ENCODE measurements at places on chromosomes 2 and 18.

GRCh38 chr2:30356776-30357175 is 90.3 kb upstream of the LCLAT1 start:
- no peak for DNase-seq

GRCh38 chr2:217551252-217551899 is 451.4 kb downstream of the TNS1 start:
- no peak for DNase-seq

GRCh38 chr2:215427585-215427984 is 8.3 kb downstream of the FN1 start:
- no peak for DNase-seq

DNA sequence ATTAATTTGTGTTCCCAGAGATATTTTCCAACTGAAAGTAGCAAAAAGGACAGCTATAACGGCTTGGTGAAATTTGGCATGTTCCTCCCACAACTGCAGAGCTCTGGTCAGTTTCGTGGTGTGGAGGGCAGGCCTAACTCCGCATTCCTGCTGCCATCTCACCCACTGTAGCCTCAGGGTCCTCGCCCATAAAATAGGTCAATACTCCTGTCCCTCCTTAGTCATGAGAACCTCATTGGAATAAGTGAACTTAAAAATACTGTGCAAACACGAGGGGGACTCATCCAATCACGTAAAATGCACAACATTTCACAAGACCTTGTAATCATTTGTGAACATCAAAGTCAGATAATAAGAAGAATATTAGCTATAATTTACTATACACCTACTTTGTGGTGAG is 143.5 kb upstream of the NCKAP5 start:
- DNase-seq, result no peak

- DNase-seq, result no peak
Measured at GRCh38 chr2:106269591-106270291, 75.6 kb upstream of the UXS1 start.

DNA sequence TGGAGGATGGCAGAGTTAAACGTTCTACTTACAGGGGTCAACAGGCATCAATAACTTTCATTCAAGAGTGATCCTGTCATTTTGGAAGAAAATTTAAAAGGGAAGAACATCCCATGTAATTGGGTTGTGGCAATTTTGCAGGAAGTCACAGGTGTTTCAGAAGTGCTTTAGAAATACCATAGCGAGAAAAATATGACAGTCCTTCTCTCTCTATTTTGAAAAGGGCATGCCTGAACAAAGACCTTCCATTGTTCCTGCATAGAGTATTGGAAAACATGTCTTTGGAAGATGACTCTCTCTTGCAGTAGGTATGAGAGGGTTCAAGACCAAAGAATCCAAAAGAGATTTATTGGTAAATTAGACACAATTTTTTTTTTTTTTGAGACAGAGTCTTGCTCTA is 81.8 kb upstream of the SERTAD2 start:
- no peak for DNase-seq

GRCh38 chr2:240453461-240454105 is 18.1 kb downstream of the GPC1 start:
- DNase-seq, result no peak

- no peak for DNase-seq
Measured at GRCh38 chr2:240820607-240821428, 799 bp upstream of the KIF1A start.

DNA sequence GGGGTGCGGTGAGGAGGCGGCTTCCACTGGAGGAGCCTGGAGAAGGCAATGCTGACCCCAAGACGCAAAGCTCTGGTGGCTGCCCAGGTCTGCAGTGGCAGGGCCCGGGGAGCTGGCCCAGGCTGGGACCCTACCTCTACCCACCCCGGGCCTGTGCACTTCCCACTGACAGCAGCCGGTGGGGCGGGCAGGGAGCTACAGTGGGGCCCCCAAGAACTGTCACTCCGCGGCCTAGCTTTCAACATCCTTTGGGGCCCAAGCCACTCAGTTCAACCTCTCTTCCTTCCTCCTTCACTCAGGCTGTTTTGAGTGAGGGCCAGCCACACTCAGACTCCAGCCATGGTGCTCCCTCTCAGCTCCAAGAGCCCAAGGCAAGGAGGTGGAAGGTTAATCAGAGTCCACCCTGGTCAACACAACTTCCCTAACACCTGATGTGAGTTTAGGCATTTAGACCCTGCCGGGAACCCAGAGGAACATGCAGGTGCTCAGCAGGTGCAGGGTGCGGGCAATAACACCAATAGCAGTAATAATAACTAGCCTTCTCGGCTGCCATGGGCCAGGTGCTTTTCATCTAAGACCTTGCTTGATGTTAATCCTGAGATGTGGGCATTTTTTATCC is 93.6 kb downstream of the ZFP36L2 start:
- no peak for DNase-seq

DNA sequence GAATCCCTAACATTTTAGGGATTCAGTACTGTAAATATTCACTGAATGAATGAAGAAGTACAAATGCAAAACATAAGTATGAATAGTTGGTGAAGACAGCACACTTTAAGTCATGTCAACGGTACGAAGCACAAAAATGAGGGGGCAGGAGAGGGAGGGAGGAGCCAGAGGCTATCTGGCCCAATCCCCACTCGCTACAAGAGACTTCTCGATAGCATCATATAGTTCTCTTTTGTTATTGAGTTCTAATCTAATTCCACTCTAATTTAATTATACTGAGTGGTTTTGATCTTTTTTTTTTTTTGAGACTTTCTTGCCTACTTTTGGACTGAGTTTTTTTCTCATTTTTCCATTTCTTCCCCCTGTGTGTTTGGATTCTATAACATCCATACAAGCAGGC is 152.2 kb upstream of the REV1 start:
- no peak for DNase-seq

- DNase-seq, result no peak
Measured at GRCh38 chr2:174902506-174903263, 102.5 kb downstream of the CHN1 start.

DNA sequence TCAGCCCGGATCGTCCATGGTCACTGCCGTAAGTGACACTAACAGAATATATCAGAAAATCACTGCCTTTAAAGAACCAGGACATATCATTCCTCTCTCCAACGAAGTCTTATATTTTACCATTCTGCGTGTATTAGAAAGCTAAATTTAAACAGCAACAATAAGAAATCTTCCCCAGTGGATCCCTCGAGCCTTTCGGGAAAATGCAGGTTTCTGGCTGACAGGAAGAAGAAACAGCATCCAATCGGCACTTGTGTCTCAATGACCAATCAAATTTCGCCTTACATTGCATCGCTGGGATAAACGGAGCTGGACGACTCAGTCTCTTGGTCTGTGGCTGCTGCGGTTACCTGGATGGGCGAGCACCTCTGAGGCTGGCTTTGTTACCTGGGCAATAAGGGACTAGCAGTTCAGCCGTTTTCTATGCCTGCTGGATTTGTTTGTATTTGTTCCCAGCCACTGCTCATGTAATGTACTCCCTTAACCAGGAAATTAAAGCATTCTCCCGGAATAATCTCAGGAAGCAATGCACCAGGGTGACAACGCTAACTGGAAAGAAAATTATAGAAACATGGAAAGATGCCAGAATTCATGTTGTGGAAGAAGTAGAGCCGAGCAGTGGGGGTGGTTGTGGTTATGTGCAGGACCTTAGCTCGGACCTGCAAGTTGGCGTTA is at the start of gene DUSP19:
Gene DUSP19, plus strand, starts transcription at position 284 of the 675 bp plus-strand sequence. Its CDS starts 187 bp downstream, at position 471.
- DNase-seq, result peak; percentile 94

DNA sequence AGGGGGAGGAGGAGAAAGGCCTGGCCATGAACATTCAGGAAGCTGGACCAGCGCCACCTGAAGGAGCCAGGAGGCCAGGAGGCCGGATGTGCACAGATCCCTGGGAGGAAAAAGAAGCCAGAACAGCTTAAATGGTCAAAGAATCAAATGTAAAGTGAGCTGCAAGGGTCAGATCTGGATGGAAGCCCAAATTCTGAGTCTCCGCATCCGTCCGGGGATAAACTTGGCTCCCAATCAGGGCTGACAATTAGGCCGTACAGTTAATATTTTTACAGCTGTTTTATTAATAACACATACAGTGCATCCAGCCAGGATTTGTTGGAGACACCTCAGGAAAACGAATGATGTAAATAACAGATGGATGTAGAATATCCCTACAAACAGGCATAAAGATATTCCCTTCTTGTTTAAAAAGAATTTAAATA is 495.1 kb upstream of the TCF4 start:
- DNase-seq, result peak; percentile 96

- DNase-seq, result no peak
Measured at GRCh38 chr2:101223814-101224231, 28.9 kb upstream of the CNOT11 start.

DNA sequence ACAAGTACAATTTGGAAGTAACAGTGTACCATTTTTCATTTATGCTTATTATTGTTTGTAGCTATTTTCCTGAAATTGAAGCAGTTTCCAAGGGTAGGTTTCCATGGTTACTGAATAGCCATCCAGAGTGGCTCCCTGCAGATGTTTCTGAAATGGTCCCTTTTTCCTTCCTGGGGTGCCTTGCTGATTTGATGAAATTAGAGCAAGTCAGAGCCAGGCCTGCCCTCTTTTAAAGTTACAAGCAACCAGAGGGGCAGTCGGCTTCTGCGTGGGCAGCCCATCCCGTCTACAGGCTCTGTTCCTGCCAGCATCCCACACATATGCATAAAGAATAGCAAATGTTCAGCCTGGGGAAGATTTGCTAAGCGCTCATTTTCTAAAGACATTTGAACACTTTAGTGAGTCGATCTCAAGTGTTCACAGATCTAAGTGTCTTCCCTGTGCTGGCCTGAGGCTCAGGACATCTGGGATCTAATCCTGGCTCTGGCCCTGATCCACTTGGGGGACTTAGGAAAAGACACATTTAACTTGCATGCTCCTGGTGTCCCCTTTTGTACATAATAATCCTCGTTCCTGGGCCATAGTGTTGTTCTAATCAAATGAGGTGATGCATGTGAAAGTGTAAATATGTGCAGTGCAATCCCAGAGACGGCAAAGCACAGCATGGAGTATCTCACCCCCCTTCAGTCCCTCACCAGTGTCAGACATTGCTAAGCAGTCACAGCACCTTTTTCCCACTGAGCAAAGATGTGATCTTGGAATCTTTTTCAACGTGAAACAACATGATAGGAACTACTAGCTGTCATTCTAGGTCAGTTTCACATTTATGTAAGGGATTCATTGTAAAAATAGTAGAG is 92.2 kb downstream of the STPG4 start:
- DNase-seq, result no peak

DNA sequence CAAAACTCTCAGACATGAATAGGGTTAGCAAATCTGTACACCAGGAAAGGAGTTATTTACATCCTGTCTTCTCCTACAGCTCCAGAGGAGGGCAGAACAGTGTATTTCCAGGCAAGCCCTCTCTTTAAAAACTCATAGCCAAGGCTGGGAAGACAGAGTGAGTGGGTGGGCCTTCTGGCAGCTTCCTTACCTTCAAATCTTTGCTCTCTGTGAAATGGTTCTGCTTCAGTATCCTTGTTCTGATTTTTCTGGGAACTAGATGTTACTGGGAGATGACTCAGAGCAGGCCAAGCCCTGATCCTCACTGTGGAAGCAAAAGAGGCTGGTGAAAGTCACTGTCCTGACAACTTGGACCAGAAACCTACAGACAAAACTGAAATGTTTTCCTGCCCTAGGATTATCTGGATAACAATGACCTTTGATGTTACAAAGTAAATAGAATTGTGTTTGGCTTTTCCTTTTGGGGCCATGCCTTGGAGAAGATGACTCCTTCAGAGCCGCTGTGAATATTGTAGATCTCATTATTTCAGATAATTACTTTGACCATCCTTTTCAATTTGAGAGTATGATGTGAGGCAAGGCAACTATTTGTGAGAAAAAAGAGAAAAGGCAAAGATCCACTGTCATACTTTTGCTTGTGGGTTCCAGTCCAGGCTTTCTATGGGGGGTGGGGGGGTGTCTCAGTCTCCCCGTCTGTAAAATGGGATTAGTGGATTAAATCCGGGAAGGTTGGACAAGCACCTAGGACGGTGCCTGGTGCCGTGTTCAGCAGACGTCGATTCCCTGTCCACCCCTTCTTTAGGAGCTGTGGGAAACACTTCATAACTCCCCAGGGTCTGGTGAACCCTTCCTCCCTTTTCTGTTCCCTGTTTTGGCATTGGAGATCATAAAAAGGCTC is 644 bp upstream of the QPCT start:
- peak; percentile 51 for DNase-seq

DNA sequence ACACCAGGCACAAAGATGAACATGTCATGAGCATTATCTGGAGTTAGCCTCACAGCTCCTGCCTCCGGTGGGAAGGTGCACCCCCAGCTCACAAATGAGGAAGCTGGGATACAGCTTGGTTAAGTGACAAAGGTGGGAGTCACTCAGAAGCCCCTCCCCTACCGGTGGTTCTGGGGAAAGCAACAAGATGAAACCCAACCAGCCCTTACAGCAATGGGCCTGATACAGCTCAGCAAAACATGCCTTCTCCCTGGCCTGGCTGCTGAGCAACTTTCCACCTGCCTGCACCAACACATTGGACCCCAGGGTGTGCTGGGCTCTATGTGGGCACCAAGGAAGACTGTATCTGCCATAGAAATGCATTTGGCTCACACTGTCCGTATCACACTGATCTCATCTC is 113.2 kb downstream of the GYPC start:
- DNase-seq, result no peak

DNA sequence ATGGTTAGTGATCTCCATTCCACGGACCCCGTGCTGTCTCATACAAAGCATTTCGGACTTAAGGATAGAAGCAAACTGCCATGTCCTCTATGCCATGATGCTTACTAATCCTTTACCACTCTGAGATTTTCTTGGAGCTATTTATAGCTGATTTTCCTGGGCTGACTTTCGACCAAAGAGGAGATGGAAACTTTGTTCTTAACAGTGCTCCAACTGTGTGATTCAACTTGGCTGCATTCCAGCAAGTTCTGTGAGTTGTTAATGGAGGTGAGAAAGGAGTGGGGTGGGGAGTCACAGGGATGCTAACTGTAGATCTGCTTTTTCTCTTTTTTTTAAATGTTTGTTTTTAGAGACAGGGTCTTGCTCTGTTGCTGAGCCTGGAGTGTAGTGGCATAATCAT is 45.5 kb upstream of the MSH2 start:
- peak; percentile 30 for DNase-seq

DNA sequence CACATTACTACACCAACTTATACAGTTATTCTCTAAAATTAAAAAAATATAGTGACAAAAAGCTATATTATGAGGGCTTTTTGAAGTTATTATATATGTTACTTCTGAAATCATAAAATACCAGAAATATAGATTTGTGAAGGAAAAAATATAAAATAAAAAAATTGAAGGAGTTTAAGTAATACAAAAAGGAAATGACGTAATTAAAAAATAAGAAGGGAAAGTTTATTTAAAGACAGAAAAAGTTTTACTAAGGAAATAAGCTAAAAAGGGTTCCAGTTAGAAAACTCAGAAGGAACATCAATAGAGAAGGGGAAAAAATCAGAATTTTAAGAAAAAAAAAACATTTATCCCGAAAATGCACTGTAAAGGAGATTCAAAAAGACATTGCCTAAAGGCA is 697.1 kb downstream of the MBD2 start:
- no peak for DNase-seq

- no peak for DNase-seq
Measured at GRCh38 chr2:127588241-127588640, 52.8 kb downstream of the MYO7B start.

GRCh38 chr2:127887082-127887775 is 1.5 kb upstream of the AMMECR1L start:
- no peak for DNase-seq

GRCh38 chr18:8751692-8752091 is 46.3 kb downstream of the MTCL1 start:
- DNase-seq, result no peak
